T-helper 17 cell (primary cell): ENCODE measurements at places on chromosomes 3 and 15.

GRCh38 chr3:184635126-184635525 is 73.5 kb downstream of the EPHB3 start:
- no peak for DNase-seq

DNA sequence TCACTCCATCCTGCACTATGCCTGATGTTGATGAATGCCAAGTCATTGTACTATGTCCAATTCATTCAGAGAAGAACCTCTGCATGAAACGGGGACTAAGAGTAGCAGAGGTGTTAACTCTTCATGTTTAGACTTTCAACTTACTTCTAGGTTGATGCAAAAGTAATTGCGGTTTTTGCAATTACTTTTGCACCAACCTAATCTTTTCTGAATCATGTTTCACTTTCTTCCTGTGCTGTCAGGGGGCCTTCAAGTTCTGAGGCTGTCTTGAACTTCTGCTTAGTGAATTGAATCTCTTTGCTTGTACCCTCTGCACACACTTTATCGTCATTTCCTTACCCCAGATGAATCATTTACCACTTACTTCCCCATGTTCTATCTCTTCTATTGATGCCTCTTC is 636.2 kb downstream of the NAALADL2 start:
- no peak for DNase-seq

DNA sequence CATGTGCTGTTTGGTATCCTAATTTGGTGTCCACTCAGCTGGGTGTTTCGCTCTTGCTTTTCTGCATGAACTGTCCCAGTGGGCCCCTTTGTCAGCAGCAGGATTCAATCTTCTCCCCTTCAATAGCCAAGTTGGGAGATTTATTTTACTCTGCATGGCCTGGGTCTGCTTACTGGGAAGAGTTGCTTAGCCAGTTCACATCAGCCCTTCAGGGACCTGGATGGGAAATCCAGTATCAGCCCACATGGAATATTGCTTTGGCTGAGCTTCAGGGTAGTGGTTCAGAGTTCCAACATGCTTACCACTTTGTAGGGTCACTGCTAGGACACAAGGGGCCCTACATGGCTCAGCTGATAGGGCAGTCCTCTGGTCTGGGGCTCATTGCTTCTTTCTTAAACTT is 93.0 kb upstream of the BOC start:
- DNase-seq: no peak

DNA sequence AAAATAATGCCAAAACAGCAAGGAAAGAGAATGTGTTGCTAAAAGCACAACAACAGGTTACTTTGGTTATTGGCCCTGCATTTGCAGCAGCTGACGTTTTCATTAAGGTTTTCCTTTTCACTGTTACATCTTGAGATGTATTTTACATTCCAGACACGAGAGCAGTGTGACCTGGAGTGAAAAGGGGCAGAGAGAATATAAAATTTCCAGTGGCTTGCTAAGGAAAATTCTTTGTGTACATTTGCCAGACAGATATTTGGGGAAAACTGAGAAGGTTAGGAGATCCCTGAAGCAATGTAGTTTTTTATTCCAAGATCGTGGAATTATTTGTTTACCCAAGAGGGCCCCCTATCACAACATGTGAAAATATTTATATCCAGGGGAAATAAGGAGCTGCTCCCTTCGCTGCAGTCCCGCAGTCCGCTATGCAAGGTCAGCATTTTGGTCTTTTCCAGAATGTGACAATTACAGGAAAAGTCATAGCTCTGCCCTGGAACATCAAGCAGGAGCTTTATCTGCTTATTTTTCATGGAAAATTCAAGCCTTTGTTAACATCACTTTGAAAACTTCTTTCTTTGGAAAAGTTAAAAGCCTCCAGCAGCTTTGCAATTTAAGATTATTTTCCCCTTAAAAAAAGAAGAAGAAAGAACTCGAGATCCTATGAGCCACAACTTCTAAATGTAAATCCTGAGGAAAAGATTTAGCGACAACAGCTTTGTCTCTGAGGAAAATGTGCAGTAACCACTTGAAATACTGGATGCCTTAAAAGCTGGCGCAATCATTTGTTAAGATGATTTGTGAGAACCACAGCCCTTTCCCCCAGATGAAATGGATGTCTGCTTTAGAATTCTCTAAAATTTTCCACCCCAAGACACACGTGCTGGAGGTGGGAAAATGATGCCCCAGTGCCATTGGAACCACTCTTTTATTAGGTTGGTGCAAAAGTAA is 256.4 kb upstream of the TPM1 start:
- DNase-seq: no peak

DNA sequence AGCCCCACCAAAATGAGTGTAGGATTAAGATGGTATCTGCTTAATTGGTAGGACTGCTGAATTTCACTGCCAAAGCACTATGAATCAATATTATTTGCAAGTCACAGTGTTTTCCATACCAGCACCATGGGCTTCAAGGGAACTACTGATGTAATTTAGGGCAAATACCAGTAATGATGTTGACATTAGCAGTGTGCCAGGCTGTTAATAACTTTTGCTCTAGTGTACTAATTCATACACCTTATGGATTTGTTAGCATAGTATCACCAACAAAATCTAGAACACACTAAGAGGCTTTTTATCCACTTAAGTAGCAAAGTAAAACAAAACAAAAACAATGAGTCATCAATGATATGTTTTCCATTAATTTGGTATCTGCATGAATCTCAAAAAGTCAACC is 888.2 kb downstream of the CADM2 start:
- no peak for DNase-seq

DNA sequence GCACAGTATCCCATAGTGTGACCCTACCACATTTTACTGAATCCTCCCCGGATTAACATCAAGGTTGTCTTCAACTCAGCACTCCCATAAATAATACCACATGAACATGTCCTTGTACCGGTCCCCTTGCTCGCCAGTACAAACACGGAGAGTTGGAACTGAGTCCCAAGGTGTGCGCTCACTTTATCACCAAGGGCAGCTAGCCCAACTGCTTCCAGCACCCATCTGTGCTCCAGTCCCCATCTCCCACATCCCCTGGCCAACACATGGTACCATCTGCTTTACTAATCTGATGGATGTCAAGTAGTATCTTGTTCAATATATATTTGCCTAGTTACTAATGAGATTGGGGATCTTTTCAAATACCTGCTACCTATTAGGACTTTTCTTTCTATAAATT is 64.7 kb downstream of the ISG20 start:
- no peak for DNase-seq

GRCh38 chr15:74039656-74040010 is 42.7 kb downstream of the GOLGA6A start:
- no peak for DNase-seq

DNA sequence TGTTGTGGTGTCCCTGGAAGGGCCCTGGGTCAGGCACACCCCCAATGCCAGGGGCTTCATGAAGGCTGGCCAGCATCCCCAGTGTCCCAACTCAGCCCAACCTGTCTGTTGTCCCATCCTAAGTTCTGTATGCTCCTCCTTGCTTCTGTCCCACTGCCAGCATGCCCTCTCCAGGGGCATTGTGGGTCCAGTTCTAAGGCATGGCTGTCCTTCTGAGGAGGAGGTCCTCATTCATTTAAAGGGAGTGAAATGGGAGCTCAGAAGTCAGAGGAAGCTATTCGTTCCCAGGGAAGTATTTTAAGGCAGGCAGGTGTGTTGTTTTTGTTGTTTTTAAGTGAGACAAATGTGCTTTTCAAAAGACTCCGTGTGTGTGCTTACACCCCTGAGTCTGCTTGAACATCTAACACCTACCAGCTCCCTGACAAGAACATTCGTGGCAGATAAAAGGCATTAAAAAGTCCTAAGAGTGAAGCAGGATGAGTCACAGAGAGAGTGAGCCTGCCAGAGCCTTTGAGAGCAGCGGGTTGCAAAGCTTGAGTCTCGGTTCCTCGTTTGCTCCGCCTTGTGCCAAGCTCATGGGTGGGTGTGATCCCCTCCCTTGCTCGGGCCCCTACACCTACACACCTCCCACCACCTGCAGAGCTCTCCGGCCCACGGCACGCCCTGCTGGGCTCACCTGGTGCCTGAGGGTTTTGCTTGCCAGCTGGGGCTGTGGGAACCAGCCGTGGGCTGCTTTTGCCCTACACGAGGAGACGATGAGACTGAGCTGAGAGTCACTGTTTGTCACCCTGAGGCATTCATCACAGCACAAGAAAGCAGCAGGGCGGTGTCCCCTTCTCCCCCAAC is 183.4 kb upstream of the TOPAZ1 start:
- DNase-seq: no peak

DNA sequence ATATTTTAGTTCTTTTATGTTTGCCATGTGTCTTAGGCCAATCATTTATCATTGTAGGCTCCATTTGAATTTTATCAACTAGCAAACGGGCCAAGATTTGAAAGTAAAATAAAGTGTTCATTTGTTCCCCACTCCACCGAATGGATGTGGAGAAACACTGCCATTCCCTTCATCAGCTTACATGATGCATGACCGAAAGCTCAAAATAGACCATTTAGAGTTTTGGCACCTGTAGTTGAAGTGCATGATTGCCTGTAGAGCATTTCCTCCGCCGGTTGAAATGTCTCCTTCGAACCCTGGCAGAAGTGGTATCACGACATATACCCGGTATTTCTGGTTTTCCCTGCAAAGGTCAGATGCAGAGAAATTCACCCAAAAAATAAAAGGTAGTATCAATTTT is 165.6 kb downstream of the PLD1 start:
- DNase-seq: no peak

DNA sequence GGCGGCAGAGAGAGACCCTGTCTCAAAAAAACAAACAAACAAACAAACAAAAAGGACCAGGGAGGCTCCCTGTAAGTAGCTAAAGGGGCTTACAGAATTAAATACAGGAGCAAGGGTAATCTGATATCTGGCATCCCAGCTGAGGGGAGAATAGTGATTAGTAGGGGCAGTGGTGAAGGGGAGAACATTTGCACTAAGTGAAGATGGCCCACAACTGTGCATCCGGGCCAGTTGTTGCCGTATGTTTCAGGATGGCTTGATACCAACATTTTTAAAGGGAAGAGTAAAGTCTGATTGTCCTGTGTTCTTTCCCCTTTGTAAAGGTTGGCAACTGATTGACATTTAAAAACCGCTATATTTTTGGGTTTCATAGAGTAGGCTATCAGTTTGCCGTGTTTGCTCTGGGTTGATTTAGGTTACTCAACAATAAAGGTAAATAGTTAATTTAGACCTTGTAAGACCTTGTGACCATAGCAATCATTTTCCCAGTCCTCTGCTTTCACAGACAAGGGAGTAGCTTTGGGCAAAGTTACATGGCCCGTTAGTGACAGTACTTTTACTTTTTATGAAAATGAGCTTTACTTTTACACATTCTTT is 167.8 kb downstream of the PTPRG start:
- DNase-seq: no peak

GRCh38 chr3:115494826-115495225 is 128.5 kb upstream of the GAP43 start:
- no peak for DNase-seq

DNA sequence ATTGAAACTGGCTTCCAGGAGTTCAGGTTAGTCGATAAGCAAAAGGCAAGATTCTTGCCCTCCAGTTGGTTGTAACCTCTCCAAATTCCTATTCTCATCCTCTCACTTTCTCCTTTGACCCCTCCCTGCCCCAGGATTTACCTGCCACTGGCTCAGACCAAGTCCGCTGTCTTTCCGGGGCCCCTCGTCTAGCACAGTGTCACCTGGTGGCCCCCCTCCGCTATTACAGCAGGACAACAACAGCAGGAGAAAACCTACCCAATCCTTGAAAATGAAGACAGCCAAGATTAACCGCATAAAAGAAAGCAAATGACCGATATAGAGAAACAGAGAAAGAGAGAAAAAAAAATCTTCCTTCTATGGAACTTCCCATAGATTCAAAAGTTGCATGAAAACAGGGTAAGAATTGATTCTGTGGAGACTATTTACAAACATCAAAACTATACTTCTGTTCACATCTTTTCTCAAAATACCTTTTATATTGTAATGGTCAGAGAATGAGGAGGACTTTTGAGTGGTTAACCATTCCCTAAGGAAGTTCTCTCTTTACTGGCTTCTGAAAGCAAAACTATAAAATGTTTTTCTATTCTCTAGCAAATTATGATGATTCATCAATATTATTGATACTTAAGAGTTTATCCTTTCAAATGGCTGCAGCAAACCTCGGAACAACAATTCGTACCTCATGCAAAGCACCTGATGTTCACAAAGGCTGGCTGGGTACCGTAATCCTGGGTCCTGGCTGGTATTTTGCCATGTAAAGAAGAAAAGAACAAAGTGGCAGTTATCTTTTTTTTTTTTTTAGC is 10.0 kb upstream of the ST8SIA2 start:
- DNase-seq: no peak

DNA sequence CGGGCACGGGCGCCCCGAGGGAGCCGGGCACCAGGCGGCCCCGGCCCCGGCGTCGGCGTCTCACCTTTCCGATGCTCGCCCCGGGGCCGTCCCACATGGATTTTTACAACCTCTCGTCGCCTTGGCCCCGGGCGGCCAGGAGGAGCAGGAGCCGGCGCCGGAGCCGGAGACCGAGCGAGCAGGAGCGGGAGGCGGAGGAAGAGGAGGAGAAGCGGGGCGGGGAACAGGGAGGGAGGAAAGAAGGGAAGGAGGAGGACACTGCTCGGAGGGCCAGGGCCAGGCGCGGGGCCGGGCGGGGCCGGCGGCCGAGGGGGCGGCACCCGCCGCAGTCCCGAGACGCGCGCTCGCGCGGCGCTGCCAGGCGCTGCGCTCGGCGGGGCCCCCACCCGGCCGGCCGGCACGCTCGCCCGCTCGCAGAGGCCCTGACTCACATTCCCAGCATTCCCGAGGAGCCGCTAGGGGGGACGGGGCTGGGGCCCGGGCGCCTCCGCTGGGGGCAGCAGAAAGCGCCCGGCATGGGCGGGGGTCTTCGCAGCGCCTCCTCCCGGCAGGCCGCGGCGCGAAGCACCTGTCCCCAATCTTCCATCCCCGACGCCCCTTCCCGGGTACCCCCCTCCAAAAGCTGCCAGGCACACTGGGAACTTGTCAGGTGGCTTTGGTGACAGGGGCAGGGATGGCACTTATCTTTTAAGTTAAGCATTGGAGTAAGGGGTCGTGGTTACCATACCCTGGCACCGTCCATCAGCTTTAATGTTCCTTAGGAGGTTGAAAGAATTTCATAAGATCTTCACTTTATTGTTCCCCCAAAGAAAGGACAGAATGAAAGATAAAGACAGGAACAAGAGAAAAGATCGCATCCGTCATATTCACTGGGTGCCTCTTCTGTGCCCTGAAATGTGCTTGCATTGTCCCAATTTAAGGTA is at the start of gene ERC2:
ERC2 (minus strand) TSS at position 284 of the 923 bp plus-strand sequence.
- DNase-seq: no peak

GRCh38 chr3:129106320-129106719 is 15.3 kb downstream of the RAB43 start:
- DNase-seq: no peak

- no peak for DNase-seq
Observed at GRCh38 chr15:60993008-60993407, 236.1 kb downstream of the RORA start.

GRCh38 chr3:58340594-58341244 is 8.0 kb downstream of the PXK start:
- no peak for DNase-seq

- no peak for DNase-seq
Observed at GRCh38 chr3:66655671-66656070, 154.8 kb upstream of the LRIG1 start.

- no peak for DNase-seq
Observed at GRCh38 chr3:156273111-156273694, 152.8 kb downstream of the KCNAB1 start.
